ENCODE measurements at places on chromosomes 13 and 19.

GRCh38 chr13:50012396-50013169, 2.7 kb upstream of the KCNRG start:
- no peak for DNase-seq

GRCh38 chr19:709965-710571, 1.3 kb downstream of the PALM start:
- no peak for DNase-seq

- no peak for DNase-seq
Observed at GRCh38 chr13:75495938-75496337, 14.0 kb upstream of the TBC1D4 start.

- DNase-seq: no peak
Observed at GRCh38 chr19:6423499-6424194, 964 bp downstream of the KHSRP start.

- DNase-seq: no peak
Observed at GRCh38 chr19:3979674-3980352, 5.5 kb downstream of the EEF2 start.

DNA sequence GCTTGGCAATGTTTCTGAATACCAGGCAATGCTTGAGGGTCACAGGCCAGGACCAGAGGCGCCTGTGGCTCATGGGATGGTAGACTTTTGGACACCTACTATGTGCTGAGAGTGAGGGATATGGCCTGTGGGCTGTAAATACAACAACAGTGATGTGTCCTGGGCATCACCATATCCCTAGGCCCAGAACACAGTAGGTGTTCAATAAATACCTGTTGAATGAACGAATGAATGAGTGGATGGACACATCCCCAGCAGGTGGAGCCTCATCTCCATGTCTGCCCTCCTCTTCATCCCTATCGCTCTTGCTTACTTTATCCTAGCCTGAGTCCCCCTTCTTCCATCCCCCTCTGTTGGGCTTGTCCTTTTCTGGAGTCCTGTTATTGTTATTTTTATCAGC, 16.5 kb upstream of the NANOS2 start:
- no peak for DNase-seq

DNA sequence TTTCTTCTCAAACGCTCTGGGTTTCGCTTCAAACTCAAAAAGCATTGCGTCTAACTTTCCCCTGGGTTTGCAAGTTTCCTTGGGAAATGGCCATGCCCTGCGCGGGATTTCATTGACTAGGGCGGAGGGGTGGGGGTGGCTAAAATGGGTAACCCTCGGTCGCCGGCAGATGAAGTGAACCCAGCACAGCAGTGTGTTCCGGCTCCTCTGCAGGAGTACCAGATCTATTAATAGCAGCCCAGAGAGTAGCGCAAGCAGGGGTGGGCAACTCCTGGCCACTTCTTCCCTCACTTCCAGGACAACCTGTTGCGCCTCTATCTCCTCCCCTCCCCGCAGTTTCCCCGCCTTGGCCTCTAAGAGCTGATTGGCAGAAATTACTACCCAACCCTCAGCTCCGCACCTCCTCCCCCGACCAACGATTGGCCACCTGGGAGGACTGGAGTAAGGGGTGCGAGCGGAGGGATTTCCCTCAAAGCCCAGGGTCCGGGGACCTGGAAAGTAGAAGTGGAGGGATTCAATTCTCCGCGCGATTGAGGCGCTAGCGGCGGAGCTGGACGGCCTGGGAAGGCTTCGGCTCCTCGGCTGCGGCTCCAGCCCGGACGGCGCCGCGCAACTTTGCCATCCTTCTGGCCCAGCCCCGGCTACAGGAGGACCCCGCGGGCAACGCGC, at the start of gene FREM2:
TSS of gene FREM2 (plus strand) at position 501 of the 669 bp plus-strand sequence. CDS start 268 bp downstream, outside the sequence.
- DNase-seq: no peak

DNA sequence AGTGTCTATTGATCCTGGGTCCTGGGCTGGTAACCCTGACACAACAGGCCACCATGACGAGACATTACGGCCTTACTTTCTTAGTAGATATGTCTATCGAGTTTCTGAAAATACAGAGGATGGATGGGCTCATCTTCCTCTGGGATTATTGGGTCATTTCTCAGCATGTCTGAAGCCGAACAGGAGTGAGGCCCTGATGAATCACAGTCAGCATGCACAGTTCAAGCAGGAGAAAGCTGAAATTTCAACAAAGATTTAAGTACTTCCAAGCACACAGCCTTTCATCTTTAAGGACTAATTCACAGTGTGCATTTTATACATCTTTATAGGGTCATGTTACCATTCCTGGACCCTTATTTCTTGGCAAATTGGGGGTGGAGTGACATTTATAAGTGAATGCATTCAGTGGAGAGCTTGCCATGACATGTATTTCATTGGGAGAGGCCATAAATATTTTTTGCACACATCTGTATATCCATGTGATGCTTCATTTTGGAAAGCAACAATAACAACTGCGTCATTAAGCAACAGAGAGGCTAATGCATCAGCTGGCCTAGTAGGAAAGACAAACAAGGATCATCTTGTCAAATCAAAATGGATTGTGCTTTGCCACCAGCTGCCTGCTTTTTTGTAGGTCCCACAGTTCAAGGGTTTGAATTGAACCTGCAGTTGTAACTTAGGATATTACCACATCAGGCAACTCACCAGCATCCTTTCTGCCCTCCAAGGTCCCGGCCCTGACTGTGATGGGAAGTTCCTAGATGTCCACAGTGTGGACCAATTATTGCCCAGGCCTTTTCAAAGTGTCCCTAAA, 143.5 kb downstream of the DNAJC15 start:
- no peak for DNase-seq

GRCh38 chr13:30745906-30746686, 10.8 kb downstream of the ALOX5AP start:
- DNase-seq: no peak

- DNase-seq: no peak
Observed at GRCh38 chr13:111314852-111315251, 5.6 kb upstream of the TEX29 start.

- no peak for DNase-seq
Observed at GRCh38 chr13:33676045-33676989, 141.6 kb upstream of the RFC3 start.

DNA sequence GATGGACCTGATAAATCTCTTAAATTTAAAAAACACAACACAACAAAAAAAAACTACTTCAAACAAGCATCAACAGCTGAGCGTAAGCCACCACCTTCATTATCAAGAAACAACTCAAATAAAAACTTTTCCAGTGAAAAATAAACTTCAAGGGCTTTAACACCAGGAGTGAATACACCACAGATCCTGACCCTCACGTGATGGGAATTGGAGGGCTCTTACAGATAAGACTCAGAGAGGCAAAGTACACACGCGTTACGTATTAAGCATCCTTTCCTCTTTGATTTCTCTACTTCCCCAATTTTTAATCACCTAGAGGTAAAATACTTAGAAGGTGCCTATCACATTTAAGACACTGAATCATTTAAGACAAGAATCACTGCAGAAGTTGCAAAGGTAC, 573 bp upstream of the STARD13 start:
- no peak for DNase-seq

- DNase-seq: peak; percentile 76
Observed at GRCh38 chr13:19601749-19602725, 31.4 kb upstream of the MPHOSPH8 start.

All from GM12891 (cell line).